ENCODE measurements at places on chromosomes 2 and 18.

- DNase-seq = peak; percentile 44
These were observed 82.1 kb downstream of the CDC42EP3 start for GRCh38 chr2:37589298-37589697.

- DNase-seq = peak; percentile 46
These were observed 126.9 kb downstream of the NFATC1 start for GRCh38 chr18:79522451-79523205.

DNA sequence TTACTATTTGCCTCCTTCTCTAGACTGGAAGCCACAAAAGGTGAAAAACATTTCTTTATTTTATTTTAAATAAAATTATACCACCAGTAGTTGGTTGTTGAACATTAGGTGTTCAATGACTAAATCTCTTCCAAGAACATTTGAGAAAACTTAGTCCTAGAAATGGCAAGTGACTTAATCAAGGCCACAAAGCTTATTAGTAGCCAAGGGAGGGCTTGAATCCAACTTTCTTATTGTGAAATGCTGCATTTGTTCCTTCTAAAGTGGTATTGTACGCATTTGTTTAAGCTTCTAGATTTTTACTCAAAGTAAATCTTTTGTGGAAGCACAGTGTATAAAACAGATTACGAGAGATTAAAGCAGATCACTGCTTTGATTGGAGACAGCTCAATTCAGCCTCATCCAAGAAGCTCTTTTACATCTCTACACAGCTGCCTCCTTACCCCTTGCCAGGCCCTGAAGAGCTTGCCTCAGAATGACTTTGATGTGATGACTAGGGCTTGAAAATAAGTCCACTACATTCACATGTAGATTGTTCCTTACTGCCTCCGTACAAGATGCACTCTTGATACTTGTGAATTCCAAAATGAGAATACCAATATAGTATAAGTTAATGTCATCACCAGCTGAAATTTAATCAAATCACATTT is 244.8 kb downstream of the XIRP2 start:
- DNase-seq = no peak

GRCh38 chr2:20577495-20578235 is 73.2 kb downstream of the HS1BP3 start:
- DNase-seq = no peak

GRCh38 chr18:3246635-3247239 is 864 bp upstream of the MYL12A start:
- no peak for DNase-seq

DNA sequence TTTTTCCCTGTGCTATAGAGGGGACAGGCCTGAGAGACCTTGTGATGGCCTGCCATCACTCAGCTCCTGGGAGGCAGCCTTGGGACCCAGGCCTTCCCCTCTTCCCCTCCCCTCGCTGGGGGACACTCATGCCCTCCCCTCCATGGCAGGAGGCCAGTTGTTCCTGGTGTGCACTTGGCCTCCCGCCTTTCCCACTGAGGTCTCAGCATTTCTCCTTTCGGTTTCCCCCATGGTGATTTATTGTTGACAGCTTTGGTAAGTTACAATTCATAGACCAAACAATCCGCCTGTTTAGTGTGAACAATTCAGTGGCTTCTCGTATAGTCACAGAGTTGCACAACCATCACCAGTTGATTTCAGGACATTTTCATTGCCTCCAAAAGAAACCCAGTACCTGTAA is 10.2 kb upstream of the CNDP1 start:
- no peak for DNase-seq

DNA sequence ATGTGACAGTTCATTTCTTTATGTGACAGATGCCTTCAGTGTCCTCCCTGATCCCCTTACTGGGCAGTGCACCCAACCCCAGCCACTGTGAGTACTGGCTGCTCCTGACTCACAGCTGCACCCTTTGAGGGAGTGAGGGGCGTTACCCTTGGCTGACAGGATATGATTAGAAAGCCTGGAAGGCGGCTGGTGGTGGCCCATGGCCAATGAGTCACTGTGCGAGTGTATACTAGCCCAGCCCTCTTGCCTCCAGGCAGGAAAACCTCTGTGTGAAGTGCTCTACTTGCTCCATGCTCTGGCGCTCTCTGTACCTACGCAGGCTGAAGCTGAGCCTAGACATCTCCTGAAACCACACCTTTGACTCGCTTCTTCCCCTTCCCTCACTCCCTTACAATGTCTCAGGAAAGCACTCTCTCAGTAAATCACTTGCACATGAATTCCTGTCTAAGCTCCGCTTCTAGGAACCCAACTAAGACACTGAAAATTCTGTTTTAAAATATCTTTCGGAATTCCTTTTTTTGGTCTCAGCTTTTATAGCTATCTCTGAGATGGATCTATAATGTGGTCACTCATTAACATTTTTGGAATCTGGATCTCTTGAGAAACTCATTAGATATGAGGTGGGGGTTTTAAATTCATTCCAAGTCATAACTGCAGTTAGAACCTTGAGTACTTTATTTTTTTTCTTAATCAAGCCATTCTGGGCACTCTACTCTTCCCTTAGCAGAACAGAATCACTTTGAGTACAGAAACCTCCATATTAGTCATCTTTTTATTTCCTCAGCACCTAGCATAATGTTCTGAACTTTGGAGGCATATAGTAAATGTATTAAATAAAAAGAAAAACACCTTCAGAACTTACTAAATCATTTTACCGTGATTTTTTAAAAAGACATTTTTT is 25.3 kb upstream of the STAM2 start:
- DNase-seq = no peak

GRCh38 chr2:136067897-136068580 is 49.9 kb downstream of the CXCR4 start:
- no peak for DNase-seq

- DNase-seq = no peak
These were observed 65.3 kb downstream of the WDR75 start for GRCh38 chr2:189506514-189506976.

DNA sequence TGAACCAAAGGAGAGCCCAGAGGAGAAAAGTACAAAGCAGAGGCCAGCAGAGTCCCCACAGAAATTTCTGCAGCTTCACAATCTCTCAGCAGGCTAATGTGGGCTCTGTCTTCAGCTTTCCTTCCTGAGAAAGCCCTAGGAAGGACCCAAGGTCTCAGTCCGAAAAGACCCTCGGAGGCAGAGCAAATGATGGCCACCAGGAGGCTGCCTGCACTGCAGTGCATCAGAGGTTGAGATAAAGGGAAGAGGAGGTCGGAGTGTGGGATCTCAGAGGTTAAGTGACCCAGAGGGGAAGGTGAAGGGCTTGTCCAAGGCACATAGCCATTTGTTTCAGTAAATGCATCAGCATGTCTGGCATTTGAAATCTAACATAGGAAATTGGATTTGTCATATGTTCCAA is 299.1 kb upstream of the SLC14A2 start:
- no peak for DNase-seq

GRCh38 chr18:35143622-35144596 is 96.9 kb upstream of the ZNF397 start:
- DNase-seq = peak; percentile 27

DNA sequence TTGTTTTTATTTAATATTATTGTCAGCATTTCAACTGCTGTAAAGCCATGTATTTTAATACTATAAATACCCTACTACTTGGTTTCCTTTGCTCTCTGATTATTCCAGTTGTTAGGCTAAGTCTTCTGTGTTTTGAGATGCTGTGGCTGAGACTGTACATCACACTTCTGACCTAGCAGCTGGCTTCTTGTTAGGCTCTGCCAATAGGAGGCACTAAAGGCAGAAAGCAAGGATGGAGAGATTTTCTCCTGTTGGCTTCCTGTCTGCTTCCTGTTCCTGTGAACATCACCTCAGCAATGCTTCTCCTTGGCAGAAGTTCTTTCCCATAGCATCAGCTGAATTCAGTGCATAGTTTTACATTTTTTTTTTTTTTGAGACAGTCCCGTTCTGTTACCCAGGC is 68.3 kb upstream of the YPEL5 start:
- no peak for DNase-seq

GRCh38 chr2:217063238-217063755 is 203.4 kb upstream of the TNP1 start:
- no peak for DNase-seq

GRCh38 chr2:77095096-77095495 is 427.1 kb downstream of the LRRTM4 start:
- no peak for DNase-seq

DNA sequence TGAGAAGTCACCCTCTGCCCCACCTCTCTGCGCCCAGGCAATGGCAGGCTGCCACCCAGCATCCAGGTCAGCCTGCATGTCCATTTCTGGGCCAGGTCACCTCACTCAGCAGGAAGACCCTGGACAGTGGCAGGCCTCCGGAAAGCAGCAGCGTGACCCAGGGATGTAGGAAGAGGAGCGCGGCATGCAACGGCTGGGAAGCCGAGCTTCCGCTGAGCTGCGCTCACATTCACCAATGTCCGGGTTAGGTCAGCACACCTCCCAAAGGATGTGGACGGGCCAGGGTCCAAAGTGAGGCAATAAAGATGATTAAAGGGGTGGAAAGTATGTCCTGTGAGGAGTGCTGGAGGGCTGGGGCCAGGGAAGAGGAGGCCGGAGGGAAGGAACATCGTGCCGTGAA is 174.5 kb downstream of the CTIF start:
- no peak for DNase-seq

- DNase-seq = no peak
These were observed 784.6 kb downstream of the RNF144A start for GRCh38 chr2:7701791-7702190.

GRCh38 chr2:163573652-163574051 is 162.2 kb downstream of the FIGN start:
- no peak for DNase-seq

- DNase-seq = no peak
These were observed 33.9 kb upstream of the FOSL2 start for GRCh38 chr2:28358668-28359201.

DNA sequence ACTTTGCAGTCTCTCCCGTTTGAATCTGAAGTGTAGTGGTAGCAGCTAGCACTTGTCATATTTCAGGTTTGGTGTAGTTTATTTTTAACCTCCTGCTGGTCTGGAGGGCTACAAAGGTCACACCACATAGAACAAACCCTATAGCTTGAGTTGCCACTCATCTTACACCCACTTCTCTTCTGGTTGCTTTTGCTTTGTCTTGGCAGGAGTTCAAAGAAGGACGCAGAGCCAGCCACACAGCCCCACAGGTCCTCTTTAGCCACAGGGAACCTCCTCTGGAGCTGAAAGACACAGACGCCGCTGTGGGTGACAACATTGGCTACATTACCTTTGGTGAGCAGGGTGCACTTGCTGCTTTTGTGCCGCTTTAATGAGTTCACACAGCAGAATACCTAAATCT is 15.6 kb upstream of the GPBAR1 start:
- no peak for DNase-seq

- DNase-seq = no peak
These were observed 58.3 kb downstream of the CCDC150 start for GRCh38 chr2:196697825-196698224.

GRCh38 chr2:16330012-16330411 is 335.6 kb downstream of the CYRIA start:
- DNase-seq = no peak

DNA sequence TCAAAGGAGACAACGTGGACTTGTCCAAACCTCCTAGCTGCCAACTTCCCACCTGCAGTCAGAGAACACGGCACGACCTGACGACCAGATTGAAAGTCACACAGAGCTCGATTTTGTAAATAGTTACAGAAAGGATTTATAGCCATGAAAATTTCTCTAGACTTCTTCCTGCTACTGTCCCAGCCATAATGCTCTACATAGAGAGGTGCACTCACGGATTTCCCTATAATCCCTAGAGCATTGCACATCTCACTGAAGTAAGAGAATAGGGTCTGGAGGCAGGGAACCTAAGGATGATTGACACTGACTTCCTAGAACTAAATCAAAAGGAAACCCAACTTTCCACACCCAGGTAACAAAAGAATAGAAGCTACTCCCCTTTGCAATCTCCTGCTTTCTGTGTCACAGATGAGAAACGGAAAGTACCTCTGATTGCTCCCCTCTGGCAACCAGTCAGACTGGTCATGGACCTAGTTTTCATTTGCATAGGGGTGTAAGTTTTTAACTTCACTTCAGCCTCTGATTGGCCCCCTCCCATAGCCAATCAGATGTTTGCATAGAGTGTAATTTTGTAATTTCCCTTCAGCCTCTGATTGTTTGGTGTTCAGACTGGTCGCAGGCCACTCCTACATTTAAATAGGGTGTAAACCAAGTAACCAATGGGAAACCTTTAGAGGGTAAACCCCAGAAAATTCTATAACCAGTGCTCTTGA is 58.6 kb upstream of the FBXO11 start:
- no peak for DNase-seq

- no peak for DNase-seq
These were observed 223.7 kb upstream of the RBBP8 start for GRCh38 chr18:22709288-22710060.

DNA sequence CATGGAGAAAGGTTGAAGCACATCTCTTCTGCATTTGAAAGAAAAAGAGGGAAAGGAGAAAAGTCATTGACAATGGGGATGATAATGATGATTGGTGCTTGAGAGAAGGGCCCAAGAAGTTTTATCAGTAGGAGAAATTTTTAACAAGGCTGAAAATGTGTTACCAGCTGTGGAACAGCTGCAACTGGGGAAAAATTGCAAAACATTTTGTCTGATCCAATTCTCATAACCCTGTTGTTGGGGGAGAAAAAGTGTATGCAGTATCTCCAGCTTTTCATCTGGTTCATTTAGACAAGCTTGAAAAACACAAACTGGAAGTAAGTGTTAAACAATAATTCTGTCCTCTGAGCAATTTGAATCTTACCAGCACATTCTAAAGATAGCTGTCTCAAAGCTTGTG is 92.7 kb downstream of the CSRNP3 start:
- no peak for DNase-seq

- no peak for DNase-seq
These were observed 1869.6 kb upstream of the CELF4 start for GRCh38 chr18:39435209-39435608.

GRCh38 chr2:102801098-102801718 is 39.4 kb downstream of the TMEM182 start:
- DNase-seq = no peak

DNA sequence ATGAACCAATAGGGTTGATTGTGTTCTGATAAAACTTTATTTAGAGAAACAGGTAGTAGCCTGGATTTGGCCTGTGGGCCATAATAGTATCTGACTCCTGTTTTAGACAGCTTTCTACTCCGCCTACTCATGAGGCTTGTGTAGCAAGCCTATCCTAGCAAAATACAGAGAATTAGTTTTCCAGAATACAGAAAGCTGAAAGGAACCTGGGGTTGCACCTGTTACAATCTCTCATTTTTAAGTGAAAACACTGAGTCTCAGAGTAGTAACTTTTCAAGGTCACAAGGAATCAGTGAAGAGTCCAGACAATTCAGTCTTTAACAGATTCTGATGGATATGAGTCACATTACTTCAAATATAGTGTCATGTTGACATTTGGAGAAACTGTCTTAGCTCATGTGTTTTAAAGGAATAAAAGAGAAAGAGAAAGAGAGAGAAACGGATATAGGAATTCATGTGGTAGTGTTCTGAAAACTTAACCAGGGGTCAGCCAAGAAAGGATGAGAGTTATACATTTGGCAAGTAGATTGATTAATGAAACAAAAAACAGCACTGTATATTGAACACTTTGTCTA is 17.0 kb downstream of the ARHGAP28 start:
- DNase-seq = no peak

DNA sequence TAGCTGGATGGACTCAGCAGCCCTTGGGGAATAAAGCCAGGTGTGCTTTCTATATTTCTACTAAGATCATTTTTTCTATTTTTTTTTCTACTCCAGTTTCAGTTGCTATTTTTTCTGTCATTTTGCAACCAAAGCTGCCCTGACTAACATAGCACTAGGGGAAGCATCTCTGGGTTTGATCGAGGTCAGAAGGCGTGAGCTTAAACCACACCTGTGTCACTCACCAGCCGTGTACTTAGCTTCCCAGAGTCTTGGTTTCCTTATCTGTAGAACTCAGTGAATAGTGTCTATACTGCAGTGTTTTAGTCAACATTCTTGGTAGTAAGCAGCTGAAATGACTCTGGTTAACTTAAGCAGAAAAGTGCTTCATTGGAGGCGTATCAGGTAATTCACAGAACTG is 489.6 kb upstream of the SPRED2 start:
- DNase-seq = no peak
